Stimulated activated CD4-positive, alpha-beta T cell treated with anti-CD3 and anti-CD28 coated beads, Interleukin-2, amount 100 ng/mL, for 24 hours (primary cell): ENCODE measurements at places on chromosomes 11 and 22.

DNA sequence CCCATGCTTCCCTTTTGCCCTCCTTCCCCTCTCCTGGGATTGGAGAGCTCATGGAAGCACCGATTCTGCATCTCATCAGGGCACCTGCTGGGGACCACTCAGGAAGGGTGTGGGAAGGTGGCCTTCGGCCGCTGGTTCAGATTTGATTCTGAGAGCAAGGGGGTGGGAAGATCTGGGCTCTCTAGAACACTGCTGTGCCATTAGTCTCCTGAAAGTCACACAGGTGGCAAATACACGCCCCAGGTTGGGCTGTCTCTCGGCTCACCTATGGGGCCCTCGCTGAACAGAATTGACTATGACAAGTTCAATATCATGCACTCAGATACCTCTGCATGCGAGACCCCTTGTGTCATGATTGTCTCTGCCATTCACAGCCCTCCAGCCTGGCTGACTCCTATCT, 12.8 kb upstream of the APOBEC3A start:
- no peak for DNase-seq

- DNase-seq, result no peak
These were observed 2.0 kb upstream of the ZNF195 start for GRCh38 chr11:3380706-3381545.

- DNase-seq, result no peak
These were observed 286.4 kb downstream of the NTM start for GRCh38 chr11:131656839-131657211.

DNA sequence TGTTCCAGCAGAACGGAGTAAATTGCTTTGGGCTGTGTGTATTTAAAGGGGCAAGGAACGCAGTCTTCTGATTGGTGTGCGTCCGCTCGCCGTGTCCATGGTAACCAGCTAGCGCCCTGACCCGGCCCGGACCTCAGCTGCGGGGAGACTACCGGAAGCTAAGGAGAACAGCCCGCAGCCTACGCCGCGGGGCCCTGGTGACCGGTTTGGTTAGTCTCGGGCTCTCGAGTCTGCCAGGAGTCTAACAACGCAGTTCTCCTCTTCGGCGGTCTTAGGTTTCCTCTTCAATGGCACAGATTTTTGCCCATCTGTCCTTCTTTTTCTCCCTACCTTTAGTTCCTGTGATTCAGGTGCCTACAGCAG, 3.5 kb upstream of the OR56A3 start:
- DNase-seq, result no peak

DNA sequence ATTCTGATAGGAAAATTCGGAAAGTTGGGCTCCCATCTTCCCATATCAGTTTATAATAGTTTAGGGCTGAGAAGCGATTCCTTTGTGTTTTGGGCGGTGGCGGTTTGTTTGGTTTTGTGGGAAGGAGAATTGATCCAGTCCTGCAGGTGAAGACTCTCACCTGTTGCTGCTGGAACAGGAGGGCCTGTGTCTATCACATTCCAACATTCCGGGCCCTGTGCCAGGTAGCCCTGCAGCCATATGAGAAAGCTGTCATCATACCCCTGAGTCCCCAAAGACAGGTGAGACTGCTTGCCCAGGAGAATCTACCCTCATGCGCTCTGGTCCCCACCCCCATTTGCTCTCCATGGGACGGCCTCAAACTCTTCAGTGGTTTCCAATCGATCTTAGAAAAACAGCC, 62.1 kb downstream of the TRAF6 start:
- no peak for DNase-seq

DNA sequence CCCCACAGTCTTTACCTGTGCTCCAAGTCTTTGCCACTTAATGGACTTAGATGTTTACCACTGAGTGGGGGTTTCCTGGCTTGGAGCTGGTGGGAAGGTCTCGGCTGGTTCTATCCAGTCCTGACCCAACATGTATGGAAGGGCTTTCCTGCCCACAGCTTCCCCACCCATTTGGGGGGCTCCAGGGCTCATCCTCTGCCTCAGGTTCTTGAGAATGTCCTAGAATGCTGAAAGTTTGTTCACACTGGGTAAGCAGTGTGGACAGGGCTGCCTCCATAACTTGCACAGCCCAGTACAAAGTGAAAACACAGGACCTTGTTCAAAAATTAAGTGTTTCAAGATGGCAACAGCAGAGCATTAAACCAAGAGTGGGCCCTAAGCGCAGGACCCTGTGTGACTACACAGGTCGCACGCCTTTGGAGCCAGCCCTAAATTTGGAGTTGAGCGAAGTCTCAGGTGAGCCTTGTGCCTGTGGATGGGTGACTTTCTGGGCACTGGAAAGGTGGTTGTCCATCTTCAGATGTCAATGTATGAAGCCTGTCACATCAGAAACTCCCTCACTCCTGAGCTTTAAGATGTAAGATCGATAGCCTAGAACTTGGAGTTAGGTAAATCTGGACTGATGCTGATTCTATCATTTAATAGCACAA, 72.7 kb upstream of the NARS2 start:
- no peak for DNase-seq

GRCh38 chr11:68821670-68822069, 20.0 kb downstream of the CPT1A start:
- DNase-seq, result no peak

- no peak for DNase-seq
These were observed 26.7 kb downstream of the OR6Q1 start for GRCh38 chr11:58057481-58057880.

DNA sequence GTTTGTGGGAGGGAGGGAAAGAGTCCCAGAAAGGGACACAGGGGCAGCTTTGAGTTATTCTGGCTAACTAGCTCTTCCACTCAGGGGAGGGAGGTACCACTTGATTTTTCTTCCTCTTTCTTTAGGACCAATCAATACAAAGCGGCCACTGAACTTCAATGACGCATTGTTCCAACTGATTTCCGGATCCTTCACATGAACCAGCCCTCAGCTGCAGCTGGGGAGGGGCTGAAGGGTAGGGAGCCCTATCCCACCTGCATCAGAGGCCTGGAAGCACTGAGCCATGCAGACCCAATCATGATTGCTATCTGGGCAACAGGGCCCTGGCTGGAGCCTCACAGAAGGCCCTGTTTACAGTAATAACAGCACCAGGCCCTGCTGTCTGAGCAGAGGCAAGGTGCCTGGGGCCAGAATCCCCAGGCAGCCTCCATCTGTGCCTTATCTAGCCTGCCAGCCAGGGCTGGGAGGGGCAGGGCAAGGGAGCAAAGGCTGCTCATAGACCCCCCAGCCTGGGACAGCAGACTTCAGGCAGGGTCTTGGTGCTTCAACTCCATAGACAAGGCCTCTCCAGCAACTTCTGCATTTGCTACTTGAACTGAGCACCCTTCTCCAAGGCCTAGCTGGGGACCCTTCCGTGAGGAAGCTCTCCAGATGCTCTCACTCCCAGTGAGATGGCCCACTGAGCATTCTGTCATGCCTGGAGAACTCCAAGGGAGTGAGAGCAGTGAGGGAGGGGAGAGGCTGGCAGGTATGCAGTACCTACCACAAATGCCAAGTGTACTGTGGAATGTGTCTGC, 22.5 kb downstream of the CLPB start:
- no peak for DNase-seq

- DNase-seq, result no peak
These were observed 42.5 kb downstream of the ZNRF3 start for GRCh38 chr22:28925916-28926315.

DNA sequence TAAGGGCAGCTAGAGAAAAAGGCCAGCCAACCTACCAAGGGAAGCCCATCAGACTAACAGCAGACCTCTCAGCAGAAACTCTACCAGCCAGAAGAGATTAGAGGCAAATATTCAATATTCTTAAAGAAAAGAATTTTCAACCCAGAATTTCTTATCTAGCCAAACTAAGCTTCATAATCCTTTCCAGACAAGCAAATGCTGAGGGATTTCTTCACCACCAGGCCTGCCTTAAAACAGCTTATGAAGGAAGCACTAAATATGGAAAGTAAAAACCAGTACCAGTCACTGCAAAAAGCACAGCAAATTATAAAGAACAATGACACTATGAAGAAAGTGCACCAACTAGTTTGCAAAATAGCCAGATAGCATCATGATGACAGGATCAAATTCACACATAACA, 30.6 kb upstream of the CASP12 start:
- no peak for DNase-seq

- DNase-seq, result no peak
These were observed 3.4 kb downstream of the CAPN1 start for GRCh38 chr11:65185171-65185570.

DNA sequence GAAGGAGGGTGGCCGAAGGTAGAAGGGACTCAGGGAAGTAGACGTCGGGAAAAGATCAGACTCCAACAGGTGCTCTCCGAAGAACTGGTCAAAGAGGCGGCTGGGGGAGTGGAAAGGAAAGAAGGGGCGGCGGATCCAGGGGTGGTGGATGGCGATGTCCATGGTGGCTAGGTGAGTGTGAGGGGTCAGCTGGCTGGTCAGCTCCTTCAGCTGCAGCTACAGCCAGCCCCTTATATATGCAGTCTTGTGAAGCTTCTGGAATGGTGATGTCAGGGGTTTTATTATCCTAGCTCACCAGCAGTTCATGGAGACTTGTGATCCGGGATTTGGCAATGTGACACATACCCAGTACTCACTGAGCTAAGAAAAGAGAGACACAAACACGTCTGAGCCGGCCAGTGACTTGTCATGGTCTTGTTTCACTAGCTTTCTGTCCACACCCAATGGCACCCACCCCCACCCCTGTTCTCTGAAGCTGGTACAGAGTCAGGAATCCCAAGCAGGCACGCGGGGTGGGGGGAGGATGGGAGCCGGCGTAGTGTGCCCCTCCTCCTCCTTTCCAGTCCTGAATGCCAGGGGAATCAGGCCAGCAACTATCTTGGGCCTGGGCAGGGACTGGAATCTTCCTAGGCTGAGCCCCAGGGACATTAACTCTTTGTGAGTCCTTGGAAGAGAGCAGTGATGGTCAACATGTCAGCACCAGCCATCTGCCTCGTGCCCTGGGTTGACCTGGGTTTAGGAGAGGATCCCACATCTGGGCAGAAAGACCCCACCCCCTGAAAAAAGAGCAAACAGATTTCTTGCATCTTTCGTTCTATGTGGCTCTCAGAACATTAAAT, at the start of gene CRYAB:
Gene CRYAB, minus strand, starts transcription at position 208 of the 839 bp plus-strand sequence. Its CDS starts 46 bp downstream, at position 162.
- DNase-seq, result no peak

- DNase-seq, result no peak
These were observed 25.9 kb downstream of the IGSF9B start for GRCh38 chr11:133930767-133931448.
